Hematopoietic multipotent progenitor cell treated with erythropoietin and hydrocortisone succinate and interleukin-3 and kit ligand, for 6 days (in vitro differentiated cells): ENCODE measurements at places on chromosomes 16 and 17.
A peak's percentile ranks its signal among the peaks of the same experiment; 100 is the strongest.

DNA sequence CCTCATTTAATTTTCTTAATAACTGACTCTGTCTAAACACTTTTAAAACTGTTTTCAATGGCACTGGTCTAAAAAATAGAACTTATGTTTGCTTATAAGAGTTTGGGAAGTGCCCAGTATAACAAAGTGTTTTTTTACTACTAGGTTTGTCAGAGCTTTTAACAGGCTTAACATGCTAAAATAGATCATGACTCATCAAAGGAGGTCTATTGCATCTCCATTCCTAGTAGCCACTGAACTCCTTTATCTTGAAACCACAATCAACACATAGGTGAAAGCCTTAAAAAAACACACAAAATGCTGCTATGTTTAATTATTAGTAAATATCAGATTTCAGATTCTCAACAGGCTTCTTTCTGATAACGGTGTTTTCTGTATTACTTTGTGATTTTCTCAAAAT, 196.4 kb upstream of the KIF2B start:
- DNase-seq, result no peak

GRCh38 chr16:4936181-4936990, 562 bp downstream of the PPL start:
- DNase-seq, result peak; percentile 32

DNA sequence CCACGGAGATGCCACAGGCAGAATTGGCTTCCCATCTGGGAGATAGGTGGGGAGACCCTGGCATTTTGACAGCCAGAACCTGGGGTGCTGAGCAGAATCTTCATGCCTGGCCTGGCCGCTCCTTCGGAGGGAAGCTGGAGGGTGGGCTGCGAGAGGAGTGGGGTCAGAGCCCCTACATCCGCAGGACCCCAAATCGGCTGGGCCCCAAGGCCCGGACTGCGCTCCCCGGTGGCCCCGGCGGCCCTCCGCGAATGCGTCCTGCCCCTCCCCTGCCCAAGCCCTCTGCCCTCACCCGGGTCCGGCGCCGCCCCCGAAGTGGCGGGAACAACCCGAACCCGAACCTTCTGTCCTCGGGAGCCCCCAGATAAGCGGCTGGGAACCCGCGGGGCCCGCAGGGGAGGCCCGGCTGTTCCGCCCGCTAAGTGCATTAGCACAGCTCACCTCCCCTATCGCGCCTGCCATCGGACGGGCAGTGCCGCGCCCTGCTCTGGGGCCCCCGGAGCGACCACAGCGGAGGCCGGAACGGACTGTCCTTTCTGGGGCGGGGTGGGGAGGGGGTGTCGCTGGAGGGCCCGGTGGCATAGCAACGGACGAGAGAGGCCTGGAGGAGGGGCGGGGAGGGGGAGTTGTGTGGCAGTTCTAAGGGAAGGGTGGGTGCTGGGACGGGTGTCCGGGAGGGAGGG, 850 bp upstream of the PNMT start:
- DNase-seq, result peak; percentile 91

GRCh38 chr17:59893676-59894100, 767 bp downstream of the RPS6KB1 start:
- peak; percentile 60 for DNase-seq

DNA sequence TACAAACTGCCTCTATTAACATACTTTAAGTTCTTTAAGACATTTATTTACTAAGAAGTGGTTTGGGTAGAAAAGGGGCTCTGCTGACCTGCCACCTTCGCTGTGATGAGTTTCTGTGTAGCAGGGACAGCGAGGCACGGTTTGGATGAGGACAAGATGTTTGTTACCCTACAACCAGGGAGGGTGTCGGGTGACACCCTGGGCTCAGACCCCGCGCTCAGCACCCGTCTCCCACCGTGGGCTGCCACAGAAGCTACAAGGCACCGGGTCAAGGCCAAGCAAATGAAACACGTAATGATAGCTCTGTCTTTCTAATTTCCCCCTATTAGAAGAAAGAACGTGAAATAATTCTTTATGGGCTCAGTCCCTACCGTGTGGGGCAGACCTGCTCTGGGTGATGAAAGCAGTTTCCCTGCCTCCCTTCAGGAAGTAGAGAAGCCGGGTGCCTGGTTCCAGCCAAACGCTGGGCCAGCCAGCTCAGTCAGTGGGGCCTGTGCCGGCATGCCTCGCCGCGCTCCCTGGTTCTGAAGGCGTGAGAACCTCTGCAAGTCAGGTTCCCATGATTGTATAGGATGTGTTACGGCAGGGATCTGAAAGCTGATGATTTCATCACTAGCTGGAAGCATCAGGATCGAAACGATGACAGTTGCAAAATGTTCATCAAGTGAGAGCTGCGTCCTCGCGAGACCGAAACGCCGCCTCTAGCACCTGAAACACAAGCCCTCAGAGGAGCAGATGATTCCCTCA, 3.9 kb downstream of the ZNF750 start:
- no peak for DNase-seq

DNA sequence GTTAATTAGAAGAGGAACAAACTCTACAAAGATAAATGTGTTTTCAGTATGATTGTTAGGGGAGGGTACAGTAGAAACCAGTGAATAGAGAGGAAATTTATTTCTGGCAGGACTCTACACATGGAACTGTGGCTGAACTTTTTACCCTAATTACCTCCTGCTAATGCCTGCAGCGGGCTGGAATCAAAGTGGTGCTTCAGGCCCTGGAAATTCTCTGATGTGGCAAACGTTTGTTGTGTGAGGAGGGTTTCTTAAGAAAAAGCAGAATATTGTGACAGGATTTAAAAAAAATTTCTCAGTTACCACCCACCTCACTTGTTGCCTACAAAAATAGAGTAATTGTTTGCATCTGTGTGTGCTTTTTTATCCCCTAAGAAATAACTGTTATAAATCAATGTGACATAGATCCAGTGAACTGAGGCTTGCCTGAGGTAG, 154.5 kb downstream of the BCAS3 start:
- DNase-seq, result no peak

GRCh38 chr17:50988427-50988826, 122.3 kb upstream of the TOB1 start:
- no peak for DNase-seq

GRCh38 chr16:86777381-86777946, 199.1 kb downstream of the FOXL1 start:
- DNase-seq, result no peak
